Stimulated activated CD4-positive, alpha-beta T cell treated with anti-CD3 and anti-CD28 coated beads, Interleukin-1b, Interleukin-23, amount 100 ng/mL, for 4 hours (primary cell): ENCODE measurements at places on chromosomes 3 and 15.

DNA sequence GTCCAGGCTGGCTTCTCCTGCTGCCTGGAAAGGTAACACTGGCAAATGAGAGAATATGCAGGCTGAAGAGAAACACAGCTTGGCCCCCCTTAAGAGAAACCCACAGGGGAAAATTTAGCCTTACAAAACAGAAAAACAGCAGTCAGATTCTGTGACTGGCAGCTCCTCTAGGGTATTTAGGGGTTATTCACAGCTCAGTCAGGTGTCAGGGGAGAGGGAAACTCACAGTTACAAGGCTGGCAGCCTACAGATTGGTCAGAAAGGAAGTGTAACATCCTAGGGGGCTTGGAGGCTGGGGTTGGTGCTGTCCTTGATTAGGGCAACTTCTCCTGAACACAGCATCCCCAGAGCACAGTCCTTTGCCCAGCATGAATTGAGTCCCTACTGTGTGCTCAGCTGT, 81.4 kb downstream of the SEMA5B start:
- DNase-seq = no peak

DNA sequence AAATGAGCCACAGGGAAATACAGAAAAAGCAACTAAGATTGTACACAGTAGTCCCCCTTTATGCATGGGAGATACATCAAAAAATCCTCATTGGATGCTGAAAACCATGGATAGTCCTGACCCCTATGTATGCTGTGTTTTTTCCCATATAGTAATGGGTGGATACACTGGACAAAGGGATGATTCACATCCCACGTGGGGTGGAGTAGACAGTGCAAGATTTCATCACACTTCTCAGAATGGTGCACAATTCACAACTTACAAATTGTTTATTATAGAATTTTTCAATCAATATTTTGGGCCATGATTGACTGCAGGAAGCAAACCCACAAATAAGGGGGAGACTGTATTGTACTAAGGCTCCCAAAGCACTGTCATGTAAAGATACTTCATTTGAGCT, 224.4 kb upstream of the STRIT1 start:
- DNase-seq = no peak

GRCh38 chr15:70062321-70062956, 35.3 kb downstream of the TLE3 start:
- DNase-seq = no peak

DNA sequence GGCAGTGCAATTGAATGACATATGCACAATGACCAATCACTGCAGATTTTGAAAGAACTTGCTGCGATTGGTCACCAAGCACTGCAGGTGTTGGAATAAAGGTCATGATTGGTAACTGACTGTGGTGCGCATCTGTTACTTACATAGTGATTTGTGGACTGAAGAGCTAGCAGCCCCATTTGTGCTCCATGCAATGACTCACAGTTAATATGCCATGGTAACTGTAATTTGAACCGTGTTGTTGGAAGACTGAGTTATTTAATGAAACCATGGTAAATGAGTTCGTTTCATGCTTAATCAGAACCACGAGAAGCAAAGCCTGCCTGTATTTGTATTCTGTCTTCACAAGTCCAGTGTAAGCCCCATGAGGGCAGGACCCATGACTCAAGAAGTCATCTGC, 220.5 kb downstream of the TJP1 start:
- no peak for DNase-seq

DNA sequence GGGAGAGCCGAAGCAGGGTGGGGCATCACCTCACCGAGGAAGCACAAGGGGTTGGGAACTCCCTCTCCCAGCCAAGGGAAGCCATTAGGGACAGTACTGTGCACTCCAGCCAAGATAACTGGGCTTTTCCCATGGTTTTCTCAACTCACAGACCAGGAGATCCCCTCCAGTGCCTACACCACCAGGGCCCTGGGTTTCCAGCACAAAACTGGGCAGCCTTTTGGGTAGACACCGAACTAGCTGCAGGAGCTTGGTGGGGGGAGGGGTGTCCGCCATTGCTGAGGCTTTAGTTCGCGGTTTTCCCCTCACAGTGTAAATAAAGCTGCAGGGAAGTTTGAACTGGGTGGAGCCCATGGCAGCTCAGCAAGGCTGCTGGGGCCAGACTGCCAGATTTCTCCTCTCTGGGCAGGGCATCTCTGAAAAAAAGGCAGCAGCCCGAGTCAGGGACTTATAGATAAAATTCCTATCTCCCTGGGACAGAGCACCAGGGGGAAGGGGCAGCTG, 129.6 kb upstream of the LMCD1 start:
- no peak for DNase-seq

DNA sequence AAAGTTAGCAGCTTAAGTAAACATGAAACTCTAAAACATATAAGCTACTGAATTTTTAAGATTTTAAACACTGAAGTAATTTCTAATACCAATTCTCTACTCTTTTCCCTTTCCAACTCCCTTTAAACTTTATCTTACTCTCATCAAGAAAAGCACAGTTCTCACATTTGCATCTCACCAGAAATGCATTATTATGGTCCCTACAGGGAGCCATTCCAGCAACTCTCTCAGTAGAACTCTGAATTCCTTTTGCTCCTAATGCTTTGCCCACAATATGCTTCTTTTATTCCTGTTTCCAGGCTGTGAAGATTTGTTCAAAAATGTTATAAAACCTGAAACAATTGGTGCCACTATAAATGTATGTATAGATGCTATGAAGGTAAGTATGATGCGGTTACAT, 83.4 kb downstream of the TFDP2 start:
- no peak for DNase-seq

DNA sequence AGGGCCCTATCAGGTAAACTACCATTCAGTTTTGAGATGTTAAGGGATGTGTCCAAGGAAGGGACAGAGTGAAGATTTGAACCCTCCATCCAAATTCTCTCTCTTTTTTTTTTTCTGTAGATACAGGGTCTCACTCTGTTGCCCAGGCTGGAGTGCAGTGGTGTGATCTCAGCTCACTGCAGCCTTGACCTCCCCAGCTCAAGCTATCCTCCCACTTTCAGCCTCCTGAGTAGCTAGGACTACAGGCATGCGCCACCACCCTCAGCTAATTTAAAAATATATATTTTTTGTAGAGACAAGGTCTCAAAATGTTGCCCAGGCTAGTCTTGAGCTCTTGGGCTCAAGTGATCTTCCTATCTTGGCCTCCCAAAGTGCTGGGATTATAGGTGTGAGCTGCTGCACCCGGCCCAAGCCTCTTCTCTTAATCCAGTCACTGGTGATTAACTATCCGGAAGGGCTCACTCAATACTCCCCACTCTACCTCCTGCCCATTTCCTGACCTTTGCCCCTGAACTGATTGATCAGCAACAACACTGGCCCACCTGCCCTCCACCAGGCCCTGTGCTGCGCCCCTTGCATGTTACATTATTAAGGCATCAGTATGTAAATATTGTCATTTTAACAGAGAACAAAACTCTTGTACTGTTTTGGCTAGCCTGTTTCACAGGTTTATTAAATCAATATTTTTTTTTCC, 164.7 kb downstream of the CTNNB1 start:
- DNase-seq = no peak

GRCh38 chr3:127801731-127802313, 20.5 kb downstream of the MGLL start:
- DNase-seq = no peak

DNA sequence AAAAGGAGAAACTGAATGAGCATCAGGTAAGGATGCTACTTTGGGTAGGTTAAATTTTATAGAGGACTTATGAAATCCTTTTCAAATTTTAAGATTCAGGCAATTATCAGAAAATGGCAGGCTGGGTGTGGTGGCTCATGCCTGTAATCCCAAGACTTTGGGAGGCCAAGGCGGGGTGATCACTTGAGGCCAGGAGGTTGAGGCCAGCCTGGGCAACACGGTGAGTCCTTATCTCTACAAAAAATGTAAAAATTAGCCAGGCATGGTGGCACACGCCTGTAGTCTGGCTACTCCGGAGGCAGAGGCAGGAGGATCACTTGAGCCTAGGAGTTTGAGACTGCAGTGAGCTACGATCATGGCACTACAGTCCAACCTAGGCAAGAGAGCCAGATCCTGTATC, 23.1 kb downstream of the DCUN1D1 start:
- no peak for DNase-seq

DNA sequence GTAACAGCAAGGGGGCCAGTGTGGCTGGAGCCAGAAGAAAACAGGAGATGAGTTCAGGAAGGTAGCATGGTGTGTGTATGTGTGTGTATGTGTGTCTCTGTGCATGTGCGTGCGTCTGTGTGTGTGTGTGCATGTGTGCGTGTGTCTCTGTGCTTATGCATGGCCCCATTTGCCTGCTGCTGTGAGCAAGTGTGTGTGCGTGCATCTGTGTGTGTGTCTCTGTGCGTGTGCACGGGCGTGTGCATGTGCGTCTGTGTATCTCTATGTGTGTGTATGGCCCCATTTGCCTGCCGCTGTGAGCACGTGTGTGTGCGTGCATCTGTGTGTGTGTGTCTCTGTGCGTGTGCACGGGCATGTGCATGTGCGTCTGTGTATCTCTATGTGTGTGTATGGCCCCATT, 7.1 kb upstream of the EEFSEC start:
- no peak for DNase-seq

DNA sequence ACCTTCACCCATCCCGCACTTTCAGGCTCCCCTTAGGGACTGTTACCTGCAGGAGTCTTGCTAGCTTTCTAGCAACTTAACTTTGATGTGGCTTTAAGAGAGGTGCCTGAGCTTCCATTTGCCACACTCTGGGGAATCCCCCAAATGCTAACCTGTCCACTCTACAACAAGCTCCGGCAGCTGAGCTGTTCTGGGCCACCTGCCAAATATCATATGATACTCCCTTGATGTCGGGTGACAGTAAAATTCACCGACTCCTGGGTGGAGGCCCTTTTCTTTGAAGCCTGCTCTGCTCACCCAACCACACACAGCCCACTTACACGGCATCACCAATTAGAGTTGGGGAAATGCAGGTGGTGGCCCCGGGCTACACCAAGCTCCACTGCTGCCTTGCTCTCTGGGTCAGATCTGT, 38.0 kb upstream of the XCR1 start:
- DNase-seq = peak; percentile 75

GRCh38 chr15:36066757-36067156, 512.7 kb upstream of the CDIN1 start:
- DNase-seq = no peak

DNA sequence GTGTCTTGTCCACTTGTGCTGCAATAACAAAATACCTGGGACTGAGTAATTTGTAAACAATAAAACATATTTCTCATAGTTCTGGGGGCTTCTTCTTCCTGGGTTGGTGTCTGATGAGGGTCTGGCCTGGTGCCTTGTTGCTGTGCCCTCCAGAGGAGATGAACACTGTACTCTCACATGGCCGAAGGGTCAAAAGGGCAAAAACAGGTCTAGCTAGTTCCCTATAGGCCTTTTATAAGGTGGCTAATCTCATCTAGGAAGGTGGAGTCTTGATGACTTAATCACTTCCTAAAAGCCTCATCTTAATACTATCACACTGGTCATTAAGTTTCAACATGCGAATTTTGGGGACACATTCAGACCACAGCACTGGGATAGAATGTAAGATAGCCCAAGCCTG, 228.4 kb downstream of the TLE3 start:
- no peak for DNase-seq

DNA sequence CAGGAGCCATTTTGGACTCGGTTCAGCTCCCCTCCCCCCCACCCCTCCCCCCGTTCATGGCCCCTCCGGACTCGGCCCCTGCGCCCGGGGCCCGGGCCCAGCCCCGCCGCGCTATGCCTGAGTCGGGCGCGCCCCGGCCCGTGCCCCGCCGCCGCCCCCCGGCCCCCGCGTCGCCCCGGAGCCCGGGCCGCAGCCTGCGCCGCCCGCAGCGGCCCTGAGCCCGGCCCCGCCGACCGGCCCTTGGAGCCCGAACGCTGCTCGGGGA, 155 bp downstream of the ACVR2B start:
- DNase-seq = no peak

GRCh38 chr3:152977366-152977765, 142.4 kb downstream of the P2RY1 start:
- DNase-seq = no peak

GRCh38 chr3:161199926-161200325, 21.2 kb upstream of the NMD3 start:
- no peak for DNase-seq

- DNase-seq = no peak
These were observed 452.5 kb downstream of the RAP2B start for GRCh38 chr3:153614563-153614962.

GRCh38 chr15:95826412-95827195, 503.9 kb upstream of the NR2F2 start:
- DNase-seq = no peak

GRCh38 chr3:70315021-70315420, 2.6 kb upstream of the MDFIC2 start:
- DNase-seq = no peak

GRCh38 chr15:49163678-49164077, 6.4 kb upstream of the GALK2 start:
- no peak for DNase-seq

DNA sequence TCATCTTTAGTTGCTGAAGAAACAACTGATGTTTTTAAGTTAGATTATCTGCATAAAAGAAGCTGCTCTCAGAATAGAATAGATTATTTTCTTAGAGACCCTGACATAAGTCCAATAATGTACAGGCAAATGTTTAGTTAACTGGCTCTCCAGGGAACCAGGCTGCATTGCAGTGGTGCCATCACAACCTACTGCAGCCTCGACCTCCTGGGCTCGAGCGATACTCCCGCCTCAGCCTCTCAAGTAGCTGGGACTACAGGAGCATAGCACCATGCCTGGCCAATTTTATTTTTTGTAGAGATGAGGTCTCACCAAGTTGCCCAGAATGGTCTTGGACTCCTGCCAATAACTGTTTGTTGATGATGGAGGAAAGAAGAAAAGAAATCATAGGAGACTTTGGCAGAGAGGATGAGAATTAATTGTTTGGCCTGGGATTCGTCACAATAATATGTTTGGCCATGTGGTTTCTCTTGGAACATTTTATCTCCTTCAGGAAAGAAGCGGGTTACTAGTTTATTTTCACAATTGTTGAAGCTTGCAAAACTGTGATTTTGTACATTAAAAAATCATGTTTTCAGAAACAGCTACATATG, 429.2 kb downstream of the CADM2 start:
- DNase-seq = no peak

GRCh38 chr3:57783186-57784088, 27.3 kb downstream of the SLMAP start:
- no peak for DNase-seq

- no peak for DNase-seq
These were observed 44.1 kb upstream of the P2RY1 start for GRCh38 chr3:152790651-152791387.

GRCh38 chr15:101264011-101264410, 12.2 kb upstream of the CHSY1 start:
- DNase-seq = no peak

GRCh38 chr3:25155652-25156471, 272.2 kb upstream of the RARB start:
- no peak for DNase-seq

GRCh38 chr3:41933154-41933676, 28.7 kb downstream of the ULK4 start:
- DNase-seq = no peak

DNA sequence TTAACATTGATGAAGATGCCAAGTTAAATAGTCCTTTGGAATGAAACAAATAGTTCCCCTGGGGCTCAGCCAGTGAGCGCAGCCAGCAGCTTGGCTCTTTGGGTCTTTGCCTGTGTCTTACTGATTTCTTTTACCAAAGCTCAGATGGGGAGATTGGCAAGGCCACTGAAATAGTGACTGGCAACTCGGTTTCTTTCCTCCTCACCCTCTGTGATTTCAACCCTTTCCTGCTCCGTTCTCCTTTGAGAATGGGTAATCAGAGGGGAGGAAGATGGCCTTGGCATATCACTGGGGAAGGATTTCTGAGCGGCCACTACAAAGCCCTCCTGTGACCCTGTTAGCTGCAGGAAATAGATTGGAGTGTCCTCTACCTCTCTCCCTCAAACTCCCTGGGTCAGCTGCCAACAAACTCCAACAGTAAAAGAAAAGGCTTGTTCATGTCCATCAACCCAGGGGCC, 337.1 kb upstream of the LRRFIP2 start:
- DNase-seq = no peak
